NCI-H774 (cell line): ENCODE measurements at places on chromosomes 4 and X.

GRCh38 chrX:69161786-69162349 lies 3.4 kb downstream of the PJA1 start:
- no peak for DNase-seq

DNA sequence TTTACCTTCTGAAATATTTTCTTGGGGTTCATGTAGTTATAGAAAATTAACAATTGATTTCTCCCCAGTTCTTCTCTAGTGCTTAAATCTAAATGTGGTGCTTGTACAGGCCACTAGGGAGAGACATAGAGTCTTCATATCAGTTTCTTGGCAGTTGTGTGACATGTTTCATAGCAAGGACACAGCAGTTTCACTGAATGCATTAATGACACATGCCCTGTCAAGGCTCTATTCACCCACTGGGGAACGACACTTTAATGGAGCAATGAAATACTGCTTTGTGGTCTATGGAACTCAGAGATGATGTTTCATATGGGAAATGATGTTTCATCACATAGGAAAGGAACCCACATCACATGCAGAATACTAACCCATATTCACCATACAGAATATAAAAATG lies 2.8 kb downstream of the VEGFC start:
- no peak for DNase-seq

- DNase-seq = no peak
Observed at GRCh38 chr4:17120761-17121160, 222.3 kb upstream of the LDB2 start.

- DNase-seq = no peak
Observed at GRCh38 chr4:61919561-61919960, 719.4 kb downstream of the ADGRL3 start.

DNA sequence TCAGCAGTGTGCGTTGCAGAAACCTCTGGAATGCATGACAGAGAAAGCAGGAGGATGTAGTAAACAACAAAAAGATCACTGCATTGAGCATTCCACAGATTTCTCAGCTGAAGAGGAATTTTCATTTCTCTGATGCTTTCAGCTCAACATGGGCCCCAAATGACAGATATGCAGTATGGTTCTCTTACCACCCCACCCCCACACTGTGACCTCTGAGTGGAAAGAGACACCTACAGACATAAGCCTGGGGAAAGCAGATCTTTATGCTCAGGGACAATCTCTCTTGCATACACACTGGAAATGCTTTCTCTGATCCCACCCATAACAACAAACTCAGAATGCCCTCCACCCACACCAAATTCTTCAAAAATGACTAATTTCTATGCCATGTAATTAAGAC lies 983.7 kb upstream of the LCORL start:
- no peak for DNase-seq

GRCh38 chr4:122100508-122100907 lies 51.6 kb upstream of the BLTP1 start:
- no peak for DNase-seq

GRCh38 chr4:72893354-72894066 lies 176.0 kb downstream of the COX18 start:
- no peak for DNase-seq

DNA sequence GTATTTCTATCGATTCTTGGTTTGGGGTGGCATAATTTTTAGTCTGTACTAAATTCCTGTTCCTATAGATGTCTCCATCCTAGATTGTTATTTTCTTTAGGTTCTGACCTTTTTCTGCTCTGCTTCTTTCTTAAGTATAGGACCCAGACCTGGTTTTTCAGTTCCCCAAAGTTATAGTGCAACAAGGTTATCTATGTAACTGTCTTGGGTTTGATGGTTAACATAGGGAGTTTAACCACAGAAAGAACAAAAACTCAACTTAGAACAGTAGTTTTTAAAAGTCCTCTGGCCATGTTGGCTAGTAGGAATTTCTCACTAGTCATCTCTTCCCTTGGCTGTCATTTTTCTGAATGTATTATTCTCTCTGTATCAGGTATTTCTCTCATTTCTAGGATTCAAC lies 38.8 kb upstream of the MAD2L1 start:
- no peak for DNase-seq

DNA sequence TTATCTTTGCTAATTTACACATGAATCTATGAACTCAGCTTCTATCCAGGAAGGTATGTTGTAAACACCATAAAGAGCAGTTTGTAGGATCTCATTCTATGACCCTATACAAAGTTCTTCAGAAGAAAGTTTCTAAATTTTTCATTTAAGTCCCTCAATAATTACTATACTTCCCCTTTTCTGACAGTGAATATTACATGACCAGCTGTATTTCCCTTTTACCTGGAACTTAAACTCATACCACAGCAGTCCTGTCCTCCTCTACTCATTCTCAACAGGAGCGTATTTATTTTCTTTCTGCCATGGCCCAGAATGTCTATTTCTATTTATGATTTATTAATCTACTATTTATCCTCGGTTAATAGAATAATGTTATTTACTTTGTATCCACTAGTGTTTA lies 15.8 kb downstream of the RASGEF1B start:
- DNase-seq = no peak

DNA sequence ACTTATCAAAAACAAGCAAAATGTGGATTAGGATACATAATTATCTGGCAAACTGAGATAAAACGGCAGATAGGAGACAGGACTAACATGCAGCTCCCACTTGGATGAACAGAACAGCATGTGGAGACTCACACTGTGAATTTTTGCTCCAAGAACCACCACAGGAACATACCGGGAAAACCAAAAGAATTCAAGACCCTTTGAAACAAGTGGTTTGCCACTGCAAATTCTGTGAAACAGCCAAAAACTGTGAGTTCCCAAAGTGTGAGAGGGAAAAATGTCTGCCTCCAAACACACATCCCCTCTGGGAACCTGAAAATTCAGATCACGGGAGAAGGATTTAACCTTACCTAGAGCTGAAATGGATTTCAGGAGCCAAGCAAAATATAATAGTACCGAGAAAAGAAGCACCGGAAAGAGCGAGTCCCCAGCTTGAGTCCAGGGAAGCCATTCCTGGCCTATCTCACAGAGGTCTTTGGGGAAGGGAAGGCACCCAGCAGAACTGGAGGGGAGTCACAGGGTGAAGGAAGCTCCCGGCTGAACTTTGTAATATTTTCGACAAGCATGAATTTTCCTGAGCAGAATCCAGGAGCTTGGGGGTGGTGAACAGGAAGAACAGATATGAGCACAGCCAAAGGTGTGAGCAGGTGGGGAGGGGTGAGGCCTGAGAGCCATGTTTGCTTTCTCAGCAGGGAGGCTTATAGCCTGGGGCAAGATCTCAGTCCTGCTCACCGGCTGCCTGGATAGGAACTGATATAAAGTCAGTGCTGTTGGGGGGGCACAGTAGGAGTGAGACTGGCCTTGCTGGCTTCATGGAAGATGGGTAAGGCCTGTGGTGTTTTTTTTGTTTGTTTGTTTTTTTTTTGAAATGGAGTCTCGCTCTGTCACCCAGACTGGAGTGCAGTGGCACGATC lies 23.9 kb downstream of the MANBA start:
- no peak for DNase-seq
